ENCODE measurements at places on chromosomes 4 and X.

GRCh38 chr4:674172-675035 is at the start of the genes ATP5ME and MYL5:
Gene ATP5ME, minus strand, starts transcription at chr4:674276. Its CDS starts 29 bp downstream, at chr4:674247.
Gene MYL5, plus strand, starts transcription at chr4:674542. Its CDS starts 3,485 bp downstream, at chr4:678027.
- DNase-seq: peak; percentile 97

- no peak for DNase-seq
These were observed 198.2 kb downstream of the CEP135 start for GRCh38 chr4:56146956-56147355.

GRCh38 chrX:76279007-76279406 is 106.1 kb downstream of the PBDC1 start:
- DNase-seq: peak; percentile 21

GRCh38 chr4:153471698-153472093 is 5.5 kb downstream of the TMEM131L start:
- no peak for DNase-seq

- DNase-seq: no peak
These were observed 99.1 kb downstream of the USP9X start for GRCh38 chrX:41184312-41184711.

DNA sequence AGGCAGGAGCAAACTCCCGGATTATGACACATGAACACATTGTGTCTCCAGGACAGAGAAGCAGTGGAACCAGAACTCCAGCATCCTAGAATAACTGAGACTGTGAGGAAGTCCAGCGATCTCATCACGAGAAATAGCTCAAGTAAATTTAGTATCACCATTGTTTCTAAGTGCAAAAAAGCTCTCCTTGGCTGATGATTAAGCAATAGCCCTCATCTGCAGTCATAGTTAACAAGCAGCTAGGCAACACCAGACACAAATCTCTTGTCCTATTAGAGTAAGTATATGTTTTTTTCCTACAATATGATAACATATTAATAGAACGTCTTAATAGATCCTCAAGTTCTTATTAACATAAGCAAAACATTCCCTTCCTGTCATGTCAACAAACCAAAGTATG is 2.4 kb upstream of the CFAP299 start:
- DNase-seq: no peak

DNA sequence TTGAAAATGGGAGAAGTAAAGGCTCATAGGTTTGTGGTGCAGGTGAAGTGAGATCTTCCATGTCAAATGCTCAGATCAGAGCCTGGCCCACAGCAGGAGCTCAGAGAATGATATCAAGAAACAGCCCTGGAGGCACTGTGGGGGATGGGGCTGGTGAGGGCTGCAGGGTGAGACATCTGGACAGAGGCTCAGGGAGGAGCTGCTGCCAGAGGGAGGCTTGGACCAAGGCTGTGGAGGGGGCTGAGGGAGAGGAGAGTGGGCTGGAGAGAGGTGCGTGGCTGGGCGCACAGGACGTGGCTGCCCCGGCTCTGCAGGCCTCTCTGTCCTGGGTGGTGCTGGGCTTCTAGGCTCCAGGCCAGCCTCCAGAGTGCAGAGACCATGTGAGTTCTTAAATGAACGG is 5.6 kb downstream of the SORCS2 start:
- DNase-seq: no peak

GRCh38 chr4:153421941-153422340 is 44.2 kb upstream of the TMEM131L start:
- DNase-seq: no peak

DNA sequence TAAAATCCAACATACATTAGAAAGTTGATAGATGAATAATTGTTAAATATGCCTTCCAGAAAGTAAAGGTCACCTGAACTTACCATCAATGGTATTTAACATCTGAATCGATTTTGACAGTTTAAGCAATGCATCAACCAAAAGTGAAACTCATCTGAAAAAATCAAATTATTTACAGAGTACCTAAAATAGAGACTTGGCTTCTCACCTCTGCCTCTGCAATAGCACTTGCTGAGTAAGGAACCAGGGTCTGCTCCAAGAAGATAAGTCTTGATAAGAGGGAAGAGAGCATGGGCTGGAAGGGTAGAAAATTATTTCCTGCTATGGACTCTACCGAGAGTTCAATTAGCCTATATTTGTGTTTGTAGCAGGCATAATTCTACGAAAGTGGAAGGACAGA is 868.3 kb downstream of the STIM2 start:
- no peak for DNase-seq

DNA sequence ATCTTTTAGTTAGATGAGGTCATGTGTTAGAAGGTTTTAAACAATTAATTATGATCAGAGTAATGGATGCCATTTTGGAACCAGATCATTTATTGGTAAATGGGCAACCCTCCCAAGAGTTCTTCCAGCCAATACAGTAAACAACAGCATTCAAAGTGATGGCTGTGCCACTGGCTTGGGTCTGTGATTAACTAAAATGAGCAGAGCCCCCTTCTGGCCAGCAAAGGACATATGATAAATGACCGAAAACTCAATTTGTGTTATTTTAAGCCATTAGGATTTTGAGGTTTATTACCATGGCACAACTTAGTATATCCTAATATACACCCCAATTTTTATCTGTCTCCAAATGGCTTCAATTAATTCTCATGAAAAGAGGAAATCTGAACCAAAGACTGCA is 90.8 kb upstream of the NPFFR2 start:
- peak; percentile 0 for DNase-seq

GRCh38 chr4:127414951-127415606 is 217.7 kb upstream of the INTU start:
- DNase-seq: no peak

DNA sequence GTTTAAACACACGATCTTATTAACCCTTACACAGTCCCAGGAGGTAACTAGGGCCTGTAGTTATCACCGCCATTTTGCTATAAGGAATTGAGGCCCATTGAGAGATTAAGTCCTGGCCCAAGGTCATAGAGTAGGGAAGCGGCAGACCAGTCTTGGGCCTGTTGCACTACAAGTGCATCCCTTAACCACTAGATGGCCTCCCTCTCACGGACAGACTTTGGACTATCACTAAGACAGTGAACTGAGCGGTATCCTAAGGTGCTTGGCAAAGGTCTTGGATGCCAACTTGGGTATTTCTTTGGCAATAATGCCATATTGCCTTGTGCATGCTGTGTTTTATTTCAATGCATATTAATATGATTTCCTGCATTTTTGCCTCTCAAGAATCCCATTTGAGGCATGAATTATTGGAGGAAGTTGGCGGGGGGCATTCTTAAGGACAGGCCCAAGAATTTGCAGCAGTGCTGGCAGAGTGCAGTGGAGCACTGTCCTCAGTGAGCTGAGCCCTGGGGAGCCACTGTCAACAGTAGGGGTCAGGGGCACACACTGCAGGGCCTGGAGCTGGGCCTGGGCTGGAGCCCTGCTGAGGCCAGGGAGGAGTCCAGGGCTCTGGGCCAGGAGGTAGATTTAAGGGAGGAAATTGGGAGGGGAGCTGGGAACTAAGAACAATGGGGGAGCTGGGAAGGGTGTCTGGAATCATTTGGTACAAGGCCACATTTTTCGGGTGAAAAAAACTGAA is 147.4 kb downstream of the SMIM20 start:
- no peak for DNase-seq

DNA sequence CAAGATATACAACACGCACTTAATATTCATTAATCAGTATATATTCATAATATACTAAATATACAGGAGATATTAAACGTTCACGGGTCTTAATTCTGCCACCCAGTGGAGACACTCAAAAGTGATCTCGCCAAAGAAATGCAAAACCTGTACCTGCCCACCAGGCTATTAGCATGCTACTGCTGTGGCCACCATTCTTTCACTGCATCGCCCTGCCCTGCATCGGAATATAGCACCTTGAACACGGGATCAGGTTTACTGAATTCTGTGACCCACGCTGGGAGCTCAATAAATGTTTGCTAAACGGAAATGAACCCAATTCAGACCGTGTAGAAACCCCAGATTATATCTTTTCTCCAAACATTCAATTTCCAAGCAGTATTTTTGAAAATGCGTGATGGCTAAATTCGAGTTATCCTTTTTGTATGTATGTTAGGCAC is 840 bp upstream of the CLCN3 start:
- peak; percentile 41 for DNase-seq

DNA sequence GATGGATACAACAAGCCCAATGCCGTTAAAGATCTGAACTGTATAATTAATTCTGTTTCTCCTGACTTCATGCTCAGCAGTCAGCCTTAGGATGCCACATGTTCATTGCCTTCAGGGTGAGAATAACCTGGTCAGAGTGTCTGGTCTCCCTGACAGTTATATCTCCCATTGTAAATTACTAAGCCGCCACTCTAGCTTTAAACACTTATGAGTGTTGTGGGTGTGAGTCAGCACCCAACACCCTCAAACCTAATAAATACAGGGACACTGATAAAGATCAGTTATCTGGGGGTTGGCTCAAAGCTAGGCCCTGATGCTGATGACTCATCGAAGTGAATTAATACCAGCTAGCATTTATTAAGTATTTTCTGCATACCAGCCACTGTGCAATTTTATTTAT is 64.9 kb upstream of the DYNLT3 start:
- DNase-seq: no peak

DNA sequence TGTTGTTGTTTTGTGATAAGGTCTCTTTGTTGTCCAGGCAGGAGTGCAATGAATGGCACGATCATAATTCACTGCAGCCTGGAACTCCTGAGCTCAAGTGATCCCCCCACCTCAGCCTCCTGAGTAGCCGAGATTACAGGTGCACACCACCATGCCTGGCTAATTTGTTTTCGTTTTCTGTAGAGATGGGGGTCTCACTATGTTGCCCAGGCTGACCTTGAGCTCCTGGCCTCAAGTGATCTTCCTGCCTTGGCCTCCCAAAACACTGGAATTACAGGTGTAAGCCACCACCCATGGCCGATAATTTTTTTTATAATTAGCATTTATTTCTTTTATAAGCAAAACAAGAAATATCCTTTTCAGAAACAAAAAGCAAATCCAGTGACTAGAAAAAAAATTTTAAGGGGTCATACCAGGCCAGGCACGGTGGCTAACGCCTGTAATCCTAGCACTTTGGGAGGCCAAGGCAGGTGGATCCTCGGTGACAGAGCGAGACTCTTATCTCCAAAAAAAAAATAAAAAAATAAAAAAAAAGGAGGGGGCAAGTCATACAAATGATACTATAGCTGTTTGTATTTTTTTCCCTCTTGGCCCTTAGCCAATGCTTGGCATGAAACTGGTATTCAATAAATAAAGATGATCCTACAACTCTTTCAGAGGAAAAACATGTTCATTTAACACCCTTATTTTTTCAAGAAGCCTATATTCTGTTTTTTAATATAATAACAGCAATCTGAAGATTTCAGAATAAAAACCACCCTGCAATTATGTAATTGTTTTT is 3.4 kb downstream of the PLAC8 start:
- peak; percentile 24 for DNase-seq

GRCh38 chr4:1616557-1616930 is 67.6 kb downstream of the FAM53A start:
- DNase-seq: no peak

DNA sequence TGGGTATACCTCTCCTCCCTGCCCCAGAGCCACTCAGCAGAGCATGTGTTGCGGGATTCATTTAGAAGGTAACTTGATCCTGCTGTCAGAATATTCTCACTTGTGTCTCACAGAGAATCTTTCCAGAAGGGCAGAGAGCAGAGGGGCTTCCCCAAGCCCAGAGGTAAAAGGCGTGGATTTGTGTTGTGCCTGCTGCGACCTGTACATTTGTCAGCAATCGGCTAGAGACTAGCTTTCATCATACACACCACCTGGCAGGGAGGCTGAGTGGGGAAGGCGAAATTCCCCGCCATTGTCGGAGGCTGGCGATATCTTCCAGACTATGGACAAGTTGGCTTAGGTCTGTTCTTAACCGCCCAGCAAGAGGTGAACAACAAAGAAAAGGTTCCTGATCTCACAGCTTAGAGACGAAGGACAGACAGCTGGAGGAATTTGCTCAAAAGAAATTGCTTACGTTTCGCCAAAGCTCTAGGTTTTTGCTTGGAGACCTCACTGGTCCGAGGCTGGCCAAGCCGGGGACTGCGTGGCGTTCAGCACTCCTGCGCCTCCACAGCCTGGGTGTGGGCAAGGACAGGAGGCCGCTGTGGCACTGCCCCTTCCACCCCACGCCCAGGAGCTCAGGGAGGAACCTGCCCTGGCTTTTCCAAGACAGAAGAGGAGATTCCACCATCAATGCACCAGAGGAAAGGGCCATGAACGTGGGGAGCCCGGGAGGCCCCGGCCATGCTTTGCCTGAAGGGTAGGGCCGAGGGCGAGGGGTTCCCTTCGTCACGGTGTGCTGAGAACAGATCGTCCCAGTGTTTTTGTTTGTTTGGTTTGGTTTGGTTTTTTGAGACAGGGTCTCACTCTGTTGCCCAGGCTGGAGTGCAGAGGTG is 69.4 kb downstream of the DCTD start:
- no peak for DNase-seq

- DNase-seq: no peak
These were observed 70.3 kb downstream of the ARL9 start for GRCh38 chr4:56575820-56576429.

GRCh38 chr4:87427518-87427868 is 5.1 kb downstream of the NUDT9 start:
- no peak for DNase-seq
